ENCODE measurements at places on chromosomes 1 and 21.

DNA sequence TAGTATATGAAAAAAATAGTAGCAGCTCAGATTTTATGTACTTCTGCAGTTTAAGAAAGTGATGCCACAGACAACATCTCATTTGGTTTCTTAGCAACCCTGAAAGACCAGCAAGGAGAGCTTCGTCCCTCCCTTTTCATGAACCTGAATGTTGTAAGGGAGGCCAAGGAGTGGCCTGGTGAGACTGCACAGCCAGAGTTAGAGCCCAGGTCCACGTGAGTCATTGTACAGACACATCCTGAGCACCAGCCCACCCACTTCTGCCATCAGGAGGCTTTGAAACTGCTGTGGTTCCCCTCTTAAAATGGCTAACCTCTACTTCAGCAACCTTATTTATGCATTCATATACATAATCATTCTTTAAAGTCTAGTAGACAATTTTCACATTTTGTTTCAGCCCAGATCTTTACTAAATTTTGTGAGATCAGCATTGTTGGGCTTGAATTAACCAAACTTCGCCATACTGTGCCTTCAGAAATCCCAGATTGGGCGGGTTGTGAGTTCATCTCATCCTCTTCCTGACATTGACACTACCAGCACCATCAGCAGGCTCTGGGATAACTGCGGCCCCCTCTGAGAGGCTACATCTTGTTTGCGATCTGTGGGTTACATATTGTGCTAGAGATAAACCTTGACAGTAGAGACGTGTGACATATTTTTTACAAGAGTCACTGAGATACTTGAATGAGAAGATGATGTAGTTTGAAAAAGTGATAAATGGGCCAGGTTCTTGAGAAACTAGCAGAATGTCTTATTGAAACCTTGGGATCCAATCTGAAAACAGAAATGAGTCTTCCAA lies 106.7 kb downstream of the CAMTA1 start:
- DNase-seq, result no peak

DNA sequence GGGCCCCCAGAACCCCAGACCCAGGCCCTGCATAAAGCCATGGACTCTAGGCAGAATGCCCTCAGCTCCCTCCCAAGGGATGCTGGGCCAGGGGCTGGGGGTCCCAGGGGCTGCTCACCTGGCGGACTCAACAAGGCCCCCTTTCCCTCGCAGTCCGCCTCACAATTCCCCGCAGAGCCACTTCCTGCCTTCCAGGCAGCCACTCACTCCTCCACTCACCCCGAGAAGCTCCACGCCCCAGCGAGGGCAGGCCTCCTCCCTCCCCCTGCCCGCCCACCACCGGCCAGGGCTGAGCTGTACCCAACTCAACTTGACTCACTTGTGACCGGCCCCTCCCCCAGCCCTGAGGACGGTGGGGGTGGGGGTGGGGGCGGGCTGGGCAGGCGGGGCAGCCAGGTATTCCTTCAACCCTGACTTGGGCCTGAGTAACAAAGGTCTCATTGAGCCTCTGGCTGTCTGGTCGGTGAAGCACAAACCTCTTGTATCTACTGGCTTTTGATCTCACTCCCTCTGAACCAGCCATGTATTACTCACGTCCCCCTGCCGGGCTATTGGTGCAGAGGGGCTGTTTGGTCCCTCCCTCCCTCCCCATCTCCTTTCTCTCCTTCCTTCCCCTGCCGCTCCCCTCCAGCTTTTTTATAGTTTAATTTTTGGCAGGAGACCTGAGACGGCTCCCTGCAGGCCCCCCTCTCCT lies 5.9 kb downstream of the BLACAT1 start:
- DNase-seq, result peak; percentile 70

DNA sequence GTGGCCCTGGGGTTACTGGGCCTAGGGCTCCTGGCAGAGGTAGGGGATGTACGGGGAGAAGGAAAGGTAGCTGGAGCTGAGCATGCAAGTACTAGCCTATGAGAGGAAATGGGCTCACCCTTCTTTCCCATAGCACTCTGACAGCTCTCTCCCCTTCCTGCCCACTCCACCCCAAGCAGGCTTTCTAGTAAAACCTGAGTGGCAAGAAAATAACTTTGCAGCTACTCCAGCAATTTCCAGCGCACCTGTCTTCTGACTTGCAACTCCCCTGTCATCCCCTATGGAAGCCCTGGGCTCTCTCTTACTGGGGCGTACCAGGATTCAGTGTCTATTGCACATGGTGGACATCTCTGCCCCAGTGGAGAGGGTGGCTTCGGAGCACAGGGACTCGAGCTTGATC lies 6.7 kb upstream of the IVL start:
- no peak for DNase-seq

GRCh38 chr1:71533950-71534349 lies 453.1 kb upstream of the ZRANB2 start:
- no peak for DNase-seq

DNA sequence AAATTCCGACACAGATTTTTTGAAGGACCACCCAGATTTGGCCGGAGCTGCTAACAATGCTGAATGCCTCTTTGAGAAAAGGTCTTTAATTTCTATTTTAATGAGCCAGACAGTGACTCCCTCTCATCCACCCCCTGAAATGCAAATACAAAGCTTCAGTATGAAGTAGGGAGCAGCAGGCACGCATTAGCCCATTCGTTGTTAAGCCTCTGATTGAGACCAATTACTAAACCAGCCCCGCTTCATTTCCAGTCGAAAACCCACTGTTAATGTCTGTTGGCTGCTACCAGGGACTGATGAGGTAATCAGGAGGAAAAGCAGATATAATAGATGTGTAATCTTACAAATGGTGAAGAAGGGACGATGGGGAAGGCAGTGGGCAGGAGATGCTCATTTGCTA lies 4.8 kb upstream of the C8A start:
- no peak for DNase-seq

- no peak for DNase-seq
These were observed 61.5 kb downstream of the NMNAT2 start for GRCh38 chr1:183356534-183357182.

DNA sequence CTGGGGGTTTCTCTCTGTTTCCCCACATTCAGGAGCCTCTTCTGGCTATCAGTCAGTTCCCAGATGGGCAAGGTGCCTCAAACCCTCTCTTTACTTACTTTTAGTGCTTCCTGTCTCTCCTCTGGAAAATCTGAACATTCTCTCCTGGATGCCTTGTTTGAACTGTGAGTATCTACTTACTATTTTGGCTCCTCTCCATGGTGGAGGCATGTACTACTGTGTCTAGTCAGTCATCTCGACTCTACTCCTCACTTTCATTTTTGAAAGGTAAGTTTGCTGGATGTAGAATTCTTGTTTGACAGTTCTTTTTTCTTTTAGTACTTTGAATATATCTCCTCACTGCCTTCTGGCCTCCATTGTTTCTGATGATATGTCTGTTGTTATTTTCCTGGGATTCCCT lies 70.9 kb upstream of the FAM78B start:
- no peak for DNase-seq

DNA sequence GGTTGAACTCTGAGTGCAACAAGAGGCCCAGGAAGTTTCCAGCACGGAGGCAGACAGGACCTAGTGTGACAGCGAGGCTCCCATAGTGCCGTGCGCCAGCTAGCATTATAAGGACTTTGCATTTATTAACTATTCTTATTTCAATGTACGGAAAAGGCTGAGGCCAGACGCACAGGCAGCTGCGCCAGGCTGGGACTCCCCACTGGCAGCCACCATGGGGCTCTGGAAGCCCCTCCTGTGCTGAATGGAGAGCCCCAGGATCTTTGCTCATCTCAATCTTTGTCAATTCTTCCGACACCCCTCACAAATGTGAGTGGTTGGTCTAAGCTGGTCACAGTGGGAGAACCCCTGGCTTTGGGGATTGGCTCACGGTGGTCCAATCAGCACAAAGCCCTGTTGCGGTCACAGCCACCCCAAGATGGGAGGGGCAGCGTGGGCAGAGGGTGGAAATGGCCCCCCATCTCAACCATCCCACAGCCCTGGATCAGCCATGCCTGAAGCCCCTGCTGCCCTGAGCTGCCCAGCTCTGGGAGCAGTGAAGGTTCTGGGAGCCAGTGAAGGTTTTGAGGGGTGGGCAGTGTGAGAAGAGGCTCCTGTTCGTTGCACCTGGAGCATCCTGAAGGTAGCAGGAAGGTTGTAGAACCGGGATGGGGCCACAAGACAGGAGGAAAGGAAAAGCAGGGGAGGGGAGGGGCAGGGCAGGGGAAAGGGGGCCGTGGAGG lies 59.5 kb upstream of the ADARB1 start:
- DNase-seq, result no peak

- DNase-seq, result no peak
These were observed 18.5 kb downstream of the SLC16A1 start for GRCh38 chr1:112937495-112937894.

- DNase-seq, result peak; percentile 27
These were observed 5.5 kb downstream of the SMPDL3B start for GRCh38 chr1:27940297-27940696.

GRCh38 chr21:45234127-45234526 lies 53.6 kb downstream of the POFUT2 start:
- no peak for DNase-seq

DNA sequence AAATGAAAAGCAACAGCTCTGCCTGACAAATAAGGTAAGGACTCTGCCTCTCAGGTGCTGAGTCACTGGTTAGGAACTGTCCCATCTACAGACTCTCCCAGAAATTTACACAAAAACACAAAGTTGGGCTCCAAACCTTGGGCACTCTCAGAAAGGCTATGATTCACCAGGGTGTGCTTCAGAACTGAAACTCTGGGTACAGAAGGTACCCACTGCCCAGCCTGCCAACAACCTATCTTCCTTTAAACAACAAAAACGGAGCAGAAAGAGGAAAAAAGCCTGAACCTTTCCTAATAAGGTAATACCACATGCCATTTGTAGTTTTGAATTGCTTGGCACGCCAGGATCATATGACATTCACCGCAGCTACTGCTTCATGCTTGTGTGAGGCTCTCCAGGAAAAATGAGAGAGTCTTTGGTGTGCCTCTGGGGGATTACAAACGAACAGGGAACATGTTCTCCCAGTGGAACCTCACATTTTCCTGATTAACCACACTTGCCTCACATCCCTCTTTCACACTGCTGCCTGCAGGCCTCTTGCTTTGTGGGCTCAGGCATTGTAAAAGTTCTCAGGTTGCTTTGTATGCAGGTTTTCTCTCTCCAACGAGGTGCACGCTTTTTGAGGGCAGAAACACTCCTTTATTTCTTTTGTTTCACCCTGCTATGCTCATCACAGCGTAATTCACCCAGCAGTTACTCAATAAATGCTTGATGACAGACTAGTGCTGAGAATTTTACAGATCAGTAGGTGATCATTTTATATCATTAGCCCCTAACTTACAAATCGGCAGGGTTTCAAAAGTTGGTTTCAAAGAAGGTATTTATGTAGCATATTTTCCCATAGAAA lies 65.1 kb downstream of the GADD45A start:
- peak; percentile 93 for DNase-seq

- DNase-seq, result no peak
These were observed at the start of gene INSRR for GRCh38 chr1:156858959-156859522. Gene INSRR (minus strand): TSS chr1:156859117. CDS start chr1:156858621, 496 bp downstream.

GRCh38 chr1:210951279-210951678 lies 182.7 kb downstream of the KCNH1 start:
- no peak for DNase-seq

- no peak for DNase-seq
These were observed 101.7 kb downstream of the ADAMTS1 start for GRCh38 chr21:26743524-26743923.

GRCh38 chr21:28770867-28771661 lies 221.6 kb downstream of the LTN1 start:
- peak; percentile 46 for DNase-seq

DNA sequence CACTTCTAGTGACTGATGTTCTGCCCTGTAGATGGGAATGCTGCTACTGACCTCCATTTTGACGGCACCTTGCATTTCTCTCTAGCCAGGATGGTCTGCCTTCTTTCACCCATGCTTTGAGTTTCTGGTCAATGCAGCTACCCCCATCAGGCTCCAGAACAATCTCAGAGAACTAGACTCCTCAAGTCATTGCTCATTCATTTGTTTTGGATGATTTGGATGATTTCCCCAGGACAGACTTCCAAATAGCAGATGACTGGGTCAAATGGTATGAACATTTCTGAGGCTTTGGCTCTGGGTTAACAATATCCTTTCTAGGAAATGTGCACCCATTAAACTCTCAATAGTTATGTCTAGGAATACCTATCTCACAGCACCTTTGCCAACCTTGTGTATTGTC lies 63.9 kb downstream of the CSMD2 start:
- DNase-seq, result peak; percentile 92

- peak; percentile 54 for DNase-seq
These were observed 2.4 kb downstream of the NTPCR start for GRCh38 chr1:232952514-232953499.

DNA sequence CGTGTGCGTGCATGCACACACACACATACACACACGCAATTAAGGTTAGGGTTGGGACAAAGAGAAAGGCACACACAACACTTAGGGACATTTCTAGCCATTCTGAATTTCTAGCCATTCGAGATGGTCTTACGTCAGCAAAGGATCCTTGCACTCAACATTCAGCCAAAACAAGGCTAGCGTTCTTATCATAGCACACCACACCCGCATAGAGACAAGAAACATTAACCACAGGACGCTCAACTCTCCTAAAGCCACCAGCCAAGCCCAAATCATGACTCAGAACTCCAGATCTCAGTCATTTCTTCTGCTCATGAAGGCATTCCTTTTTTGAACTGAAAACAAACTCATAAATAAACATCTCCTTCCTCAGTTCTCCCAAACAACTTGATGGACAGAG lies 106.8 kb downstream of the LMO4 start:
- DNase-seq, result peak; percentile 12

DNA sequence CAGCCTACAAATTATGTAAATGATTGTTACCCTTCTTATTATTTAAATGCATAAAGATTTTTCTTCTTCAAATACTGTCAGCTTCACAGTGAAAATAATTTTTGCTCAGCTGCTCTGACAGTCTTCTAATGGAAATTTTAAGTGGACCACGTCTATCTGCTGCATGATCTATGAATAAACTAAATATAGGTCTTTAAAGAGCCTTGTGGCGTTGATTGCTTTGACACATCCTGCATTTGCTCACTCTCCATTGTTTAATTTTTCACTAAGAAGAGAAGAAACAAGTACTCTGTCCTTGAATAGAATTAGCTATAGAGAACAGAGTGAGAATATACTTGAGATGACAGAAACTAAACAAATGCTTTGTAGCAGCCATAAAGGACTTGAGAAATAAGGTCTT lies 826.1 kb downstream of the MRPL39 start:
- DNase-seq, result no peak

DNA sequence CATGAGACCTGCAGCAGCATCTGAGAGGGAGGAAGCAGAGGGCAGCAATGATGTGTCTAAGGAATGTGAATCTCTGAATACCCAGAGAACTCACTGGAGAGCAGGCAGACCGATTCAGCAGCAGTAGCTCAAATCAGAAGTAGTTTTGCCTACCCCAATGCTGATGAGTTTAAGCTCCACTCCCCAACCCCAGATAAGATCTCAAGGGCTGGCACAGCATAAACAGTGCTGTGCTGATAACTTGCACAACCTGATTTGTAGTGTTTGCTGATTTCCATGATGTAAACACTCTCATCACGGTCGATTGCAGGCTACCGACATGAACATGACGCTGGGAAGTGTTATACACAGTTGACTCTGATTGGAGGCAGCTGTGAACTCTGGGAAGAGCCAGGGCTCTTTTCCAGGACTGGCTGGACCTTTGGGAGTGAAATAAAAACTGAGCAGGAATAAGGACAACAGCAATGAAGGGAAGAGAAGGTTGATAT lies 11.2 kb upstream of the HMGCS2 start:
- DNase-seq, result peak; percentile 11
